WTC11 (cell line): ENCODE measurements at places on chromosomes 2 and 18. TPM values are rescaled to one million over a fixed set of nuclear protein-coding genes. Genes with fewer than 3 reads are reported as not detected.

DNA sequence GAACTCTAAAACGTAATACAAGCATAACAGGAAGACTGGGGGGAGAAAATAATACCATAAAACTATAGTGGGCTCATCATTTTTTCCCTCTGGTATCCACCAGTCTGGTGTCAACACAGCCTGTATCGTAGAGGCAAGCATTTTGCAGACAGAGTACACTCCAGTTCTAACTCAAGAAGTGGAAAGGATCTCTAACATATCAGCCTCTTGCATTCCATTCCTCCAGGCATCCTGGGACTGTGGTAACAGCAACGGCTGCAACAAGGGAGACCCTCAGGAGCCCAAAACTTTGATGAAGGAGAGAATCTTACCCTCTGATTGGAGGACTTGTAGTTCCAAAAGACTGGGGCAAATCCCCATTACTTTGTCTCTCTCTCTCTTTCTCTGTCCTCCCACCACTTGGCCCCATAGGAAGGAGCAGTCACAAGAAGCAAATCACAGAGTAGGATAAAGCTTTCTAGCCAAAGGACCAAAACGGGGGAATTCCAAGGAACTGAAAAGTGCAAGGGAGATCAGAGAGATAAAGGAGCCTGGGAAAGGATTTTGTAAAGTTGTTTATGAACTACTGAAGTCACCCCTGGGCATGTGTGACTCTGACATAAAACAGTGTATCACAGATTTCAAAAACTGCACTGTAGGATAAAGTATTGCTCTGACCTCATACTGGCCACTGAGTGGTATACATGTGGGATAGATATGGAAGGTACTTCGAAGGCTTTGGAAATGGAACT, 11.9 kb downstream of the FRZB start:
- no peak for DNase-seq

- DNase-seq = no peak
These were observed 7.2 kb upstream of the RAB12 start for GRCh38 chr18:8602040-8602439.

Gene CABYR
- total RNA-seq = 12.9 to 19.3 TPM (median 16.1 TPM) in 3 replicates

- no peak for DNase-seq
These were observed 240.4 kb downstream of the PRKCE start for GRCh38 chr2:45891719-45892424.

Gene RAD51AP2
- total RNA-seq = 0.26 to 0.37 TPM (median 0.30 TPM) in 3 replicates

Gene CLEC4F
- total RNA-seq = not detected in 3 replicates

DNA sequence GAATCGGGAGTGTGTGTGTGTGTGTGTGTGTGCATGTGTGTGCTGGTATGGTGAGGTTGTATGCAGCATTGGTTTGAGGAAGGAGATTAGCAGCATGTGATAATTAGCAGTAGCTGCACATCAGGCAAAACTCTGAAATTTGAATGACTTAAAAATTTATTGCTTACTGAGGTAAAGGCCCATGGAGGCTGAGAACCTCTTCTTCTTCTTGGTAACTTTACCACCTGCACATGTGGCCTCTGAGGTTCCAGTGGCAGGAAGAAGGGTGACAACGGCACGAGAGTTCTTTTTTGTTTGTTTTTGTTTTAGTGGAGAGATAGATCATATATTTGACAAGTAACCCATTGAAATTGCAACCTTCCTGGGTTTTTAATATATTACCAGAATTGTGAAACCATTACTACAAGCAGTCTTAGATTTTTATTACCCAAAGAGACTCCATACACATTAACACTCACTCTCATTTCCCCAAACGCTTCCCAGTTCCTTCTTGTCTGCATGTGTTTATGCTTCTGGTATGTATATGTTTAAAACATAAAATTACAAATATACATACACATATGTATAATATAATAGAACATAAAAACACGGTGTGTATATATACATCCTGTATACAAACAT, 292.1 kb downstream of the PTGR3 start:
- DNase-seq = no peak

- peak; percentile 80 for DNase-seq
These were observed at the start of gene KIF1A for GRCh38 chr2:240819858-240820606. TSS of gene KIF1A (minus strand) at chr2:240820219. CDS start at chr2:240797752, 22,467 bp downstream.

- DNase-seq = no peak
These were observed 7.5 kb upstream of the BCL11A start for GRCh38 chr2:60560734-60561644.

- no peak for DNase-seq
These were observed 664.2 kb downstream of the ARHGAP15 start for GRCh38 chr2:143793381-143793780.

DNA sequence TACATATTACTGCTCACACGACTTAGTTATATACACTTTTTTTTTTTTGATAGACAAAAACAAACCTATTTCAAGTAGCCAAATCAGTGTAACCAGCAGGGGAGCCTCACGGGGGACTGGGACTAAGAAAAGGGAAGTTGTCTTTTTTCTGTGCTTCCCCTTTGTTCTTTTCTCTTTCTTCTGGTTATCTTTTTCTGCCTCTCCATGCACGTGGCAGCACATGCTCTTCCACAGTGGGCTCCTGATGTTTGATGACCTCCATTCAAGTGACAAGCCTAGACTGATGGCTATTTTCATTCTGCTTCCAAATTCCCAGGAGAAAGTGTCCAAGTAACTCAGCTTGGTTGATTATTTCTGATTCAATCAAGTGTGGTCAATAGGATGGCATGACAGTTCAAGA, 98.2 kb upstream of the STK39 start:
- no peak for DNase-seq

Gene PRADC1
- total RNA-seq = 11.4 to 12.9 TPM (median 12.2 TPM) in 3 replicates

Gene RAB11FIP5
- total RNA-seq = 14.0 to 16.0 TPM (median 14.3 TPM) in 3 replicates

- no peak for DNase-seq
These were observed 69.3 kb downstream of the MBP start for GRCh38 chr18:77063260-77063659.

DNA sequence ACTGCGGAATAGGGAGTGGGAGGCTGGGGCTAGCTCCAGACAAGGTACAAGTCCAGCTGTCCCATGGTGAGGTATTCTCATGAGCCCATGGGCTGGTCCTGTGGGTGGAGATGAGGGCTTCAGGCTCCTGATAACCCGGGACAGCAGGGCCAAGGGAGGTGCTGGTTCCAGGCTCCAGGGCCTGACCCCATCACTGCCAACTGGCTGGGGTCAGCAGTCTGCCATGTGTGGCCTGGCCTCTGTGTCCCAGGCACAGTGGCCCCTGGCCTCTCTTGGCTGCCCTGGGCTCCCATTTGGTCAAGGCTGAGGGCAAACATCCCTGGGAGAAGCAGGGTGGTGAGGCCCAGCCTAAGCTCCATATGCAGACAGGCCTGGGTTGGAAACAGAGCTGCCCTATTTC, 966 bp upstream of the OXER1 start:
- DNase-seq = no peak

Gene IL1F10
- not detected in 3 replicates for total RNA-seq

GRCh38 chr2:159855557-159856061, 57.6 kb upstream of the CD302 start:
- DNase-seq = no peak

DNA sequence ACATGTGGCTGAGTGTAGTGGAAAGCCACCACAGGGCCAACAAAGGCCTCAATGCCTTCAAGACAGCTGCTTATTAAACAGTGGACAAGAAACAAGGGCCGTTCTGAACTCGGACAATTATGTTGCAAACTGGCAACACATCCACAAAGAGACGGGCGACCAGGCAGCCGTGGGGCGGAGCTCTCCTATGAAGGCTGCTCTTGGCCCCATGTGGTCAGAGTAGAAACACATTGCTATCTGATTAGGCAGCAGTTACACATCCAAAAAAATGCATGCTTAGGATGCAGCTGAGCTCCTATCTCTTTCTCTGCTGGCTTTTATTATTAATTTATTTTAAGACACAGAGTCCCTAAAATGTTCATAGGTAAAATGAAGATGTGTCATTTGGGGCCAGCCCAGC, 163.4 kb downstream of the TMEM163 start:
- no peak for DNase-seq

- DNase-seq = peak; percentile 66
These were observed 110.4 kb upstream of the RAB27B start for GRCh38 chr18:54717673-54718407.

- DNase-seq = no peak
These were observed 1138.3 kb downstream of the DPP10 start for GRCh38 chr2:115580784-115581183.

Gene ERFE
- total RNA-seq = 4.5 to 6.3 TPM (median 6.0 TPM) in 3 replicates

Gene EFR3B
- total RNA-seq = 8.9 to 10.1 TPM (median 9.7 TPM) in 3 replicates

DNA sequence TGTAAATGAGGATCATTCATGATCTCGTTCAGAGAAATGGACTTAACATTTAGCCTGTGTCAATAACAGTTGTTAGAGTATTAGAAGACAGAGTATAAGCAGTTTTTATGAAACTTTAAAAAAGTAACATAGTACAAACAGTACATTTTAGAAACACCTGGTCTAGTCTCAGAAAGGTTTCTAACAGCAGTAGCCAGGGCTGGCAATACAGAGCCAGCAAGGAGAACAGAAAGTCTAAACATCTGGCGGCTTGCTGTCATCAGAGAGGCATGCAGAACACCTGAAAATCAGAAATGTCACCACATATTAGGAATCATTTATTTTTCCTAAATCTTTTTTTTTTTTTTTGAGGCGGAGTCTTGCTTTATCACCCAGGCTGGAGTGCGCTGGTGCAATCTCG, 50.1 kb downstream of the RPL31 start:
- DNase-seq = no peak

DNA sequence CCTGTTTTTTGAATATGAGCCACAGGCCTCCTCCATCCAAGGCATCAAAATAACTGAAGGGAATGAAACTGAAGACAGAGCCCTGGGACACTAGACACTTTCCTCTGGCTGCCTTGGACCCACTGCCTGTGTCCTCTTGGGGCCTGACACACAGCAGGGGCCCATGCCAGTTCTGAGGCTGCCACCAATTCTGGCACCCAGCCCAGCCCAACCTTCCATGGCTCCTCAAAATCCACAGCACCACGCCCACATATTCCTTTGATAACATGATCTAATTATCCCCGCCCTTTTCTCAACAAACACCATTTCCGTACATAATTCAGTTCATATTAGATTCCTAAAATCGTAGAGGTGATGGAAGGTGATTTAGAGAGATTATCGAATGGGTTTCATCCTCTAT, 64.2 kb downstream of the EMX1 start:
- DNase-seq = no peak

- no peak for DNase-seq
These were observed 2.4 kb downstream of the GLS start for GRCh38 chr2:190882856-190883582.

DNA sequence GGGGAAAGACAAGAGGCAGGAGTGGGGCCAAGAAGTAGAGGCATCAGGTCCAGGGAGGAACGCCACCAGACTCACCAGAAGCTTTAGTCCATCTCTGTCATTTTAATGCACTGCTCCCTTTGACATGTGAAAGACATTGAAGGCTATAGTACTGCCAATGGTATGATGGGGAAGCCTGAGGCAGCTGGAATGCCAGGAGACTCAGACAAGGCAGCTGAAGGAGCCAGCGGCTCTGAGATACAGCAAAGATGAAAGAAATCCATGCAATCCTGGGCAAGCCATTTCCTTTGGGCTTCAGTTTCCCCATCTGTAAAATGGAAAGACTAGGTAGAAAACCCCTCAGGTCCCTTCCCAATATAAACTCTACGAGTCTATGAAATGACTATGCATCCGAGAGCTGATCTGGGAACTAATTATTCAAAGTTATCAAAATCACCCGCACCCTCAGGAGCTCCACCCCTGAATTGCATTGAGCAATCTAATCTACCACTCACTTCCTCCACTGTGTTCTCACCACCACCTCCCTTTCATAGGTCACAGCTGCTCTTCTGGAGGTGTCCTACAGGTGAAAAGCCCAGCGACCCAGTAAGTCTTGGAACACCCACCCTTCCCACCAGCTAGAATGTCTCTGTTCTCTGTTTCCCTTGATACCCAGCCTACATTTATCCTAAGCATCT, 3.1 kb downstream of the CXCR2 start:
- DNase-seq = no peak

GRCh38 chr2:138658187-138658894, 121.8 kb downstream of the NXPH2 start:
- no peak for DNase-seq

Gene UGT1A8
- 0.11 to 0.13 TPM in 2 of 3 replicates, not detected in the other for total RNA-seq

DNA sequence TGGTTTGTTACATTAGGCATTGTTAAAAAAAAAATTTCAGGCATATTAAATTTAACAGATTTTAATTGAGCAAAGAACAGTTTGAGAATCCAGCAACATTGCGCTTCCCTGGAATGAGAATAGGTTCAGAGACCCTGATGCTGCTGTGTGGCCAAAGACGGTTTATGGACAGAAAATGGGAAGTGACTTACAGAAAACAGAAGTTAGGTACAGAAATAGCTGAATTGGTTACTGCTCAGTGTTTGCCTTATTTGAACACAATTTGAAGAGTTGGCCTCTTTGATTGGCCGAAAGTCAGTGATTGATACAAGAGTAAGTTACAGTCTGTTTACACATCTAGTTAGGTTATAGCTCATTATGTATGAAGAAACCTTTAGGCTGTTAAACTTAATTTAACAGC, 6.0 kb upstream of the NEDD4L start:
- DNase-seq = no peak

Gene FBXO36
- 4.0 to 5.3 TPM (median 4.6 TPM) in 3 replicates for total RNA-seq

DNA sequence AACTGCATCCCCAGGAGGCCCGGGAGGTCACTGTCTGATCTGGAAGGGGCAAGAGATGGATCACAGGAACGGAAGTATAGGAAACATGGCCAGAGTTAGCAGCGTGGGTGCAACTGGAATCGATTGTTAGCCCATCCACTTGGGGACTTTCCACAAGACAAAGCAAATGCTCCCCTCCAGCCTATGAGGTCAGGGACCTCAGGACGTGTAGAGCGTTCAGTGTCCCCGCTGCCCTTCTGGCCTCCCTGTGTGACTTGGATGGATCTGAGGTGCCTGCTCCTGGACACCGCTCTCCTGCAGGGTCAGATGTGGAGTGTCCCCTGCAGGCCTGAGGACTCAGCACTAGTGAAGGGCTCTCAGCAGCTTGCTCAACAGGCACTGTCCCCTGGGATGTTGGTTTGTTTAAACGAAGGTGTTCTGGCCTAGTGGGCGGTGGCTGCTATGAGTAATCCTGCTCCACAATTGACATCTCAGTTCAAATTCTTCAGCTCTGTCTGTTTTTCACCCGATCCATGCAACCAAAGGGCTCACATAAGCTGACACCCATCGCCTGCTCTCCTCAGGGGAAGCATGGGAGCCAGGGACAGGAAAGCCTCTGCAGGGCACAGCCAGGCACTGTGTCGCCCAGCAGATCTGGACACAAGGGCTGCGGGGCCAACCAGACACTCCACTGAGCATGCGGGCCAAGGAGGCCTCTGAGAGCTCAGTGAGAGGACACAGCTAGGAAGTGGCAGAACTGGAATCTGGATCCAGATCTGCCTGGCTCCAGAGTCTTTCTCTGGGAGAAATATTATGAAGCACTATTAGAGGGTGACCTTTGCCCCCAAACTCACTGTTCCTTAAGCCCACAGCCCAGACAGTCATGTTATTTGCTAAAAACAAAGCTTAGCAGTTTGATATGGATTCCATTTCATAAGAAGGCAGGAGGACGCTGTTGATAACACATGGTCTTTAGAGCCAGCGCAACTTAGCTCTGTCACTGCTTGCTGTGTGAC, 78.5 kb downstream of the RHOB start:
- DNase-seq = no peak
